Karpas-422 (cell line): ENCODE measurements at places on chromosomes 2 and 18. TPM values are rescaled to one million over a fixed set of nuclear protein-coding genes. Genes with fewer than 3 reads are reported as not detected.

GRCh38 chr2:229591611-229592010 lies 122.7 kb downstream of the DNER start:
- no peak overlapping the region for H3K4me3 ChIP-seq
- H3K4me1 ChIP-seq, result no peaks in the 10 kb centered on the region
- H3K36me3 ChIP-seq, result no peaks in the 10 kb centered on the region
- no peak for DNase-seq
- H3K27me3 ChIP-seq, result no peaks in the 10 kb centered on the region
- H3K27ac ChIP-seq, result no peak overlapping the region

- no peaks in the 10 kb centered on the region; the same call in 1 of the 2 replicates for H3K36me3 ChIP-seq
- H3K4me1 ChIP-seq, result peaks cover 28% of the 10 kb centered on the region
- peak overlapping the region; percentile 87 for H3K4me3 ChIP-seq
These were observed 12.6 kb downstream of the RTP5 start for GRCh38 chr2:241882091-241882625.

GRCh38 chr2:217371781-217372213 lies 511.9 kb upstream of the TNP1 start:
- no peaks in the 10 kb centered on the region for H3K27me3 ChIP-seq
- no peaks in the 10 kb centered on the region for H3K4me1 ChIP-seq
- no peak for DNase-seq
- no peak overlapping the region for H3K27ac ChIP-seq

GRCh38 chr2:2568411-2568810 lies 237.3 kb upstream of the MYT1L start:
- no peaks in the 10 kb centered on the region for H3K4me1 ChIP-seq
- H3K27me3 ChIP-seq, result no peaks in the 10 kb centered on the region
- H3K27ac ChIP-seq, result no peak overlapping the region
- DNase-seq, result no peak

GRCh38 chr18:49866680-49867079 lies 53.3 kb upstream of the ACAA2 start:
- DNase-seq, result no peak
- H3K36me3 ChIP-seq, result no peaks in the 10 kb centered on the region
- no peak overlapping the region for H3K27ac ChIP-seq
- H3K4me1 ChIP-seq, result no peaks in the 10 kb centered on the region
- no peaks in the 10 kb centered on the region for H3K27me3 ChIP-seq
- H3K4me3 ChIP-seq, result no peak overlapping the region

- H3K4me1 ChIP-seq, result peaks cover 10% of the 10 kb centered on the region
- H3K4me3 ChIP-seq, result no peak overlapping the region
- H3K27ac ChIP-seq, result no peak overlapping the region
- no peak for DNase-seq
- H3K36me3 ChIP-seq, result peaks cover 45% of the 10 kb centered on the region
These were observed 23.6 kb downstream of the THADA start for GRCh38 chr2:43572244-43572643.

GRCh38 chr2:219569635-219570034 lies 1.7 kb downstream of the OBSL1 start:
- H3K27ac ChIP-seq, result no peak overlapping the region
- no peaks in the 10 kb centered on the region for H3K36me3 ChIP-seq
- no peaks in the 10 kb centered on the region for H3K27me3 ChIP-seq
- no peaks in the 10 kb centered on the region for H3K4me1 ChIP-seq
- no peak overlapping the region for H3K4me3 ChIP-seq

DNA sequence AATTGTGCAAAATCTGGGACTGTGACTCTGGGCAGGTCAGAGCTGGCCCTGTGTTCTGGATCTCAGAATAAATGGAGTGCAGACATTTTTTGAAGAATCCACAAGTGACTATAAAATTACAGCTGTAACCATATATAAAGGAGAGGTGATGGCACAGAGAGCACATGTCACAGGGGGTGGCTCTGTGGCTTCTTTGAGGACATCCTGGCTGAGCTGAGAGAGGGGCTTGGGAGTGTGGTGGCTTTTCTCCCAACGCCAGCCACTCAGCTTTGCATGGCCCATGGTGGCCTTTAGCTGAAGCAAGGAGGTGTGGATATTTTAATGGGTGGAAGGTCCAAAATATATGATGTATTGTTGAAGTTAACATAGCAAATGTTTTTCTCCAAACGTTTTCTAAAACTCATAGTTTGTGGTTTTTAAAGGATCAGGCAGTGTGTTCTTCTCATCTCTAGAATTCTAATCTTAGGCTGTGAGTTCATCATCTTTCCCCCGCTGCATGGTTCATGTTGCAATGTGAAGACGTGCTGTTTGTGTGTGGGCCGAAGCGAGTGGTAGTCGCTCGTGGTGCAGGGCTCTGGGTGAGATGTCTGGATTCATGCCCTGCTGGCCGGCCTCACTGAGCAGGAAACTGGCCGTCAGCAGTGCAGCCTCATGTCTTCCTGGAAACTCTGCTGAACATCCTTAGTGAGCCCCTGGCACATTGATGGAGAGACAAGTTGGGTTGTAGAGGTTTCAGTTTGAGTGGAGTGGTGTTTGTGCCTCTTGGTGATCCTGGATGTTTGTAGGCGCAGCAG lies 109.9 kb downstream of the ZNF236 start:
- peaks cover 47% of the 10 kb centered on the region for H3K36me3 ChIP-seq
- no peaks in the 10 kb centered on the region for H3K27me3 ChIP-seq
- no peak overlapping the region for H3K27ac ChIP-seq
- DNase-seq, result no peak

GRCh38 chr18:48724442-48724841 lies 185.6 kb downstream of the CTIF start:
- no peak for DNase-seq
- no peak overlapping the region for H3K27ac ChIP-seq
- H3K4me1 ChIP-seq, result no peaks in the 10 kb centered on the region
- H3K4me3 ChIP-seq, result no peak overlapping the region

GRCh38 chr2:55518841-55519165 lies 715 bp upstream of the CFAP36 start:
- peak; percentile 61 for DNase-seq
- H3K36me3 ChIP-seq, result peaks cover 3% of the 10 kb centered on the region; the same call in 1 of the 2 replicates
- peak overlapping the region; percentile 88 for H3K4me3 ChIP-seq
- H3K27ac ChIP-seq, result no peak overlapping the region
- peaks cover 15% of the 10 kb centered on the region for H3K4me1 ChIP-seq

- H3K27ac ChIP-seq, result no peak overlapping the region
- H3K36me3 ChIP-seq, result no peaks in the 10 kb centered on the region
- H3K4me3 ChIP-seq, result no peak overlapping the region
- no peak for DNase-seq
- no peaks in the 10 kb centered on the region for H3K4me1 ChIP-seq
- no peaks in the 10 kb centered on the region; the same call in 1 of the 2 replicates for H3K27me3 ChIP-seq
These were observed 53.9 kb upstream of the NRP2 start for GRCh38 chr2:205628422-205628821.

- H3K4me3 ChIP-seq, result no peak overlapping the region
- H3K36me3 ChIP-seq, result no peaks in the 10 kb centered on the region
- DNase-seq, result no peak
- H3K27me3 ChIP-seq, result no peaks in the 10 kb centered on the region
- H3K27ac ChIP-seq, result no peak overlapping the region
- H3K4me1 ChIP-seq, result no peaks in the 10 kb centered on the region; the same call in 1 of the 2 replicates
These were observed 22.2 kb upstream of the CAB39 start for GRCh38 chr2:230690439-230690838.

DNA sequence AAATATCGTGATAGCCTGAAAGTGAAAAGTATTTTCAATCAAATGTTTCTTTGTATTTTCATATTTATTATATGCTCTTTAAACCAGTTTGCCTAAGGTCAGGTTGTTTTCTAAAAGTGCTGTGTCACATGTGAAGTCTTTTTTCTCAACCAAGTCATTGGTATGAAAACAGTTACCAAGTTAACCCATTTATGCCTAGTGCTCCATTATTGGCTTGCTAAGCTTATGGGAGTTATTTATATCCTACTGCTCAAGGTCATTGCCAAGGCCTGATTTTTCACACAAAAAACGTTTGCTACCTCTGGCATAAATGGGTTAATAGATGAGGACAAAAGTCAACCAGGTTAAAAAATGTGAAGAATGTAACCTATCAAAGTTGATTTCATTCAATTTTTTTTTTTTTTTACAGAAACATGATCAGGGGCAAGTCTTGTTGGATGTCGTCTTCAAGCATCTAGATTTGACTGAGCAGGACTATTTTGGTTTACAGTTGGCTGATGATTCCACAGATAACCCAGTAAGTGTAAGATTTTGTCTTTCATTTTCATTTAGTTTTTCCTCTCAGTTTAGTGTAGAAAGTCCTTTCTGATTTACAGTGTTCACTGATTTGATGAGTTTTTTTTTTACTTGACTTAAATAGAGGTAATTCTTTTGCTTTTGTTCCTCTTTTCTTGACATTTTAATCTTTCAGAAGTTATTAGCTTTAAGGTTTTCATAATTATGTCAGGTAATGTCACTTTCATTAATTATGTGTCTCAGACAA lies 102.6 kb downstream of the PTPN4 start:
- H3K4me3 ChIP-seq, result peak overlapping the region; percentile 18
- H3K36me3 ChIP-seq, result no peaks in the 10 kb centered on the region
- peak; percentile 66 for DNase-seq
- no peaks in the 10 kb centered on the region for H3K27me3 ChIP-seq
- peaks cover 41% of the 10 kb centered on the region for H3K4me1 ChIP-seq

DNA sequence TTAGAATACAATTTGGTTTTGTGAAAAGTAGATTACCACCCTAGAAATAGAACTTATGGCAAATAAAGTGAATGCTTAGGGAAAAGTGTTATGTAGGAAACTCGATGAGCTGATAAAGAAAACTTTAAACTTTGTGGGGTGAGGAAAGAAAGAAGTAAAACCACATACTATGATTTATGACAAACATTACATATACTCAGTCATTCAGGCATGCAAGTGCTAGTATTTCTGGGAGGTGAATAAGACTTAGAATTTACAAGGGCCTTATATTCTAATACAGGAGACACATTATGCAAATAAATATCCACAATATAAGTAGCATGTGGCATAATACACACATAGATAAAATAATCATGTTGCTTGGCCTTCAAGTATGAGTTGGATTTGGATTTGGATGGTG lies 618.1 kb downstream of the XIRP2 start:
- no peak overlapping the region for H3K27ac ChIP-seq
- no peaks in the 10 kb centered on the region for H3K4me1 ChIP-seq
- no peaks in the 10 kb centered on the region for H3K27me3 ChIP-seq
- no peak overlapping the region for H3K4me3 ChIP-seq

DNA sequence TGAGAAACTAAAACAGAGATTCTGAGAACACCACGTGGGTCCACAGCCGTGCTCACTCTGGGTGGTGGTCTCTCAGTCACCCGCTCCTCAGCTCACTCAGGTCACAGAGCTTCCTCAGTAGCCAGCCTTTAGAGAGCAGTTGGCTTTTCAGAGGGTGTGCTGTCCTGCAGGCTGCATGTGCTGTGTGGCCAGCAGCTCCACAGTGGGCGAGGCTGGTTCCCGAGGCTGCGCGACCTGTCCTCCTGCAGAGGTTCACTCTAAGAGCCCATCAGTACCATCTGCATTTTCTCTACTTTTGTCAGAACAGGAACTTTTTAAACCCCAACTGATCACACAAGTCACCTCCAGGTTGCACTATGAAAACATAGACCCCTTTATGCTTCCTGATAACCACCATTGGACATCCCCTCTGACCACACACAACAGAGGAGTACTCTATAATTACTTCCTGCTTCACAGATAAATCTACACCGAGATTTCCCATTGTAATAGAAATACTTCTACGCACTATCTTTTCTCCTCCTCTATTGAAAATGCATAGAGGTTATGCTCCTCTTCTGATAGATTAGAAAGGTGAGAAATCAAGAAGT lies 93.1 kb downstream of the GYPC start:
- DNase-seq, result no peak
- no peak overlapping the region for H3K4me3 ChIP-seq
- no peak overlapping the region for H3K27ac ChIP-seq
- H3K4me1 ChIP-seq, result no peaks in the 10 kb centered on the region
- no peaks in the 10 kb centered on the region for H3K27me3 ChIP-seq
- H3K36me3 ChIP-seq, result no peaks in the 10 kb centered on the region

GRCh38 chr2:16081316-16082200 lies 141.2 kb downstream of the MYCN start:
- no peaks in the 10 kb centered on the region for H3K27me3 ChIP-seq
- no peak overlapping the region for H3K4me3 ChIP-seq
- H3K4me1 ChIP-seq, result no peaks in the 10 kb centered on the region
- no peak overlapping the region for H3K27ac ChIP-seq

GRCh38 chr2:23235736-23236135 lies 149.2 kb upstream of the KLHL29 start:
- DNase-seq, result no peak
- no peak overlapping the region for H3K27ac ChIP-seq
- H3K4me3 ChIP-seq, result no peak overlapping the region
- no peaks in the 10 kb centered on the region for H3K4me1 ChIP-seq

DNA sequence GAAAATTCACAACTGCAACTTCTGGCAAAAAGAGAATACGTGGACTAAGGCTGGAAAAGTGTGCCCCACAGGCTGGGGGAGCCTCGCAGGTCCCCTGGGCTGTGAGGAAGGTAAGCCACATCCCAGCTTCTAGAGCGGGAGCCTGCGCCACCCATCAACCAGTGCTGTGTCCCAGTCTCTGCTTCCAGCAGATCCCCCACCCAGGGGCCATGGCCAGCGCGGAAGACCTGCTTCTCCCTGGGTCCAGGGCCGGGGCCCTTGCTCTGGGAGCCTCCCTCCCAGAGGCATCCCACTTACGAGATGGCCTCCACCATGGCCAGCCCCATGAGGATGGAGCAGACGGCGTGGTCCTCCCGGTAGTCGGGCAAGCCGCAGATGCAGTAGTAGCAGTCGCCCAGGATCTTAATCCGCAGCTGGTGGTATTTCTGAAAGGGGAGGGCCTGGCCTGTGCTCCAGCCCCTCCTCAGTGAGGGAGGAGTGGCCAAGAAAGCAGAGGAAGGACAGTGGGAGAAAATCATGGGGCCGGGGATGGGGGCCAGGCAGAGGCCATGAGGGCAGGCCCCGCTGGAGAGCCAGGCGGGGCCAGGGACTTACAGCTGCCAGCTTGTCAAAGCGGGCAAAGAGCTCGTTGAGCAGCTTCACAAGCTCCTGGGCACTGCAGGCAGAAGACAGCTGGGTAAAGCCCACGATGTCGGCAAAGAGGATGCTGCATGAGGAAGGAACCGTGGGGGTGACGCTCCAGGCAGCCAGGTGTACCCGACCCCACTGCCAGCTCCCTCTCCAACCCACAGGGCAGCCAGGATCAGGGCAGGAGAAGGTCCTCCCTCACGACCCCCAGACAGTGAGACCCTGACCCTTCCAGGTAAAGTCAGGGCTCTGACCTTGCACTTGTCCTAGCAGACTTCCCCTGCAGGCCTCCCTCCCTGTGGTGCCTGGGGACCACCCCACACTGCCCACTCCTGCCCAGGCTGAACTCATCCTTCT lies 48.0 kb downstream of the CENPO start:
- H3K4me3 ChIP-seq, result no peak overlapping the region
- no peaks in the 10 kb centered on the region for H3K36me3 ChIP-seq
- H3K27me3 ChIP-seq, result no peaks in the 10 kb centered on the region
- no peak for DNase-seq

The TSPYL6 gene
- 0.60 TPM in 1 of 2 replicates, not detected in the other for total RNA-seq

The REG1B gene
- not detected in 2 replicates for total RNA-seq

The ING5 gene
- 34.4 and 46.8 TPM in 2 replicates for total RNA-seq

The ALPI gene
- total RNA-seq, result not detected in 2 replicates

The RAX gene
- total RNA-seq, result not detected in 2 replicates

The ESCO1 gene
- total RNA-seq, result 23.6 and 35.5 TPM in 2 replicates

The TMEM178A gene
- total RNA-seq, result not detected in 2 replicates

The C1D gene
- 53.6 and 86.7 TPM in 2 replicates for total RNA-seq

The GALR1 gene
- total RNA-seq, result not detected in 2 replicates

The FRZB gene
- total RNA-seq, result not detected in 2 replicates

The CHRNG gene
- not detected in 2 replicates for total RNA-seq

The THSD7B gene
- total RNA-seq, result not detected in 2 replicates
